ENCODE measurements at places on chromosomes 12 and 14.

GRCh38 chr12:111430433-111431353, 25.0 kb downstream of the SH2B3 start:
- no peak for DNase-seq

DNA sequence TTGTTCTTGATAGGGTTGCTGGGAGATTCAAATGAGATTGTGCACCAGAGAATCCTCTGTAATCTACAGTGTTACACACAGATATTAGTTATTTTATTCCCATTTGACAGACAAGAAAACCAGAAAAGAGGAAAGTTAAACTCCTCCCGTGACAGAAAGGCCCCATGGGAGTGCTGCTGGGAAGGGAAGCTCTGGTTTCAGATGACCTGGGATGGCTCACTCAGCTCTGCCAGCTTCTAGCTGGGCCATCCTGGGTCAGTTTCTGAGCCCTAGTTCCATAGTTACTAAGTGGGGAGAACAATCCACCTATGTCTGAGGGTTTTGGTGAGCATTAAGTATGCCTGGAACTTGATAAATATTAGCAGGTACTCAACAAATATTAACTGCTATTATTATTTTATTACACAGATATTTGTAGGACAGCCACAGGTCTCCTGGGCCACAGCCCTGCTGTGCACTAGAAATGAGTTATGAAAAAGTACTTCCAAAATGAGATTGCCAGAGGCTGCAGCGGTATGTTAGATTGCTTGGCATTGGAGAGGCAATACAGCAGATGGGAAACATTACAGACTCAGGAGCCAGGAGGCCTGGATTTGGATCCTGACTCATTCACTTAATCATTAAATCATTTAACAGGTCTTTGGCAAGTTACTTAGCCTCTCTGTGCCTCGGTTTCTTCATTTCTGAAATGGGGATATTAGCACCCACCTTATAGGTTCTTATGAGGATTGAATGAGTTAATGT, 47.1 kb upstream of the STON2 start:
- no peak for DNase-seq

- no peak for DNase-seq
Observed at GRCh38 chr12:59634254-59634653, 38.4 kb downstream of the SLC16A7 start.

- no peak for DNase-seq
Observed at GRCh38 chr12:86312232-86312631, 56.0 kb upstream of the MGAT4C start.

- no peak for DNase-seq
Observed at GRCh38 chr12:75437564-75437963, 43.0 kb upstream of the GLIPR1 start.
